GM12892 (cell line): ENCODE measurements at places on chromosomes 13 and 19.

- no peak for DNase-seq
These were observed 10.1 kb downstream of the C19orf38 start for GRCh38 chr19:10858204-10858828.

DNA sequence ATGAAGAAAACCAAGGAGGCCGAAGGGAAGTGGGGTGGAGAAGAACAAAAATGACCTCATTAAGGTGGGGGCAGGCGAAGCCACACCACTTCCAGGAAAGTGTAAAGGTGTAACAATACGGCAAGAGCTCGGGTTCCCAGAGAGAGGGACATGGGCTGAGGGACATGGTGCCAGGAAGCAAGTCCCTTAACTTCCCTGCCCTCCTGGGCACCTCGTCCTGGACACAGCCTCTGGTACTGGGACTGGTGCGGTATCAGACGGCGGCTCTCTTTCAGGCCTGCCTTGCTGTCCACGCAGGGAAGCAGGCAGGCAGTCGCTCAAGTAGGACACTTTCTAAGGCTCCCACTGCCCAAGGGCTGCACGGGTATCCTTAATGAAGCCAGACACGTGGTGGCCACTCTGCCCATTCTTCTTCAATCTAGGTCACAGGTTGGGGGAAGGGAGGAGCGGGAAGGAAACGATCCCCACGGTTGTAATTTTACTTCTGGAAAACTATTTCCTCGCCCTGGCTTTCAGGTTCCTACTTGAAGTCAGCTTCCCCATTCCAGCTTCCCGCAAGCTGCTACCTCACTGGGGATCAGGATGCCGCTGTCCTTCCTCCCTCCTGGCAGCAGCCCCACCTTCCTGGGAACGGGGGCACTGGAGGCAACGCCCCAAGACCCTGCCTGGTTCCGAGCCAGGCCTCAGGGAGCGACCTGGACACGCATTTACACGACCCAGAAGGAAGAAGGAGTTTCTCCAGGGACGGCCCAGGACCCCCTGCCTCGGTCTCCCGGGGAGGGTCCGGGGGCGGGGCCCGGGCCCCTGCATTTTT is 1.2 kb downstream of the AP3D1 start:
- DNase-seq, result no peak

GRCh38 chr13:51298812-51299211 is 40.7 kb upstream of the SERPINE3 start:
- no peak for DNase-seq

DNA sequence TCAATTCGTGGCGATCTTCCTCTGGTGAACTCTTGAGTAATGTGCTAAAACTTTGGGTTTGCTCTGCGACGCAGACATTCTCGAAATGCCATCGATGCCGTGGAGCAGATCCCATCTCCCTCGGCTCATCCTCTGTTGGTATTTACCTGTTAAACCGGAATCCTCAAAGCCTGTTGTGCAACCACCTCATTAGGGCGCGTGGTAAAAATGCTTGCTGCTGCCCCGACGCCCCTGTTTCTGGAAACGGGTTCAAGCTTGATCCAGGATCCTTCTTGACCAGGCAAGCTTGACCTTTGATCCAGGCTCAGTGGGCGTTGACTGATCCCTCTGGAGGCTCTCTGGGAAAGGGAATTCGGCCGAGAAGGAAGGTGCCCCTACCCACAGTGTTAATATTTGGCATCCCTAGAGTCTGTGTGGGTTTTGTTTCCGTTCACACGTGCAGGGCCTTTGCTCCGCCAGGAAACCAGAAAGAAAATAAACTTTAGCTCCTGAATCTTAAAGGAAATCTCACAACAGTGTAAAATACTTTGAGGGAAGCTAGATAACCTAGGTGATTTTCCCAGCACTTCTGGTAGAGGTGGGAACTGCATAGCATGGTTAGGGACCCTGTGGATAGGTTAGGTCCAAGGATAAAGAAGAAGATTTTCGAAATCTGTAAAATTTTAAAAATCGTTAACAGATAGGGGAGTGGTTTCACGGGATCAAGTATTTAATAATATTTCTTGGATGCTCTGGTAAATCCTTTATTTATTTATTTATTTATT is 1.1 kb downstream of the LSM14A start:
- DNase-seq, result no peak

DNA sequence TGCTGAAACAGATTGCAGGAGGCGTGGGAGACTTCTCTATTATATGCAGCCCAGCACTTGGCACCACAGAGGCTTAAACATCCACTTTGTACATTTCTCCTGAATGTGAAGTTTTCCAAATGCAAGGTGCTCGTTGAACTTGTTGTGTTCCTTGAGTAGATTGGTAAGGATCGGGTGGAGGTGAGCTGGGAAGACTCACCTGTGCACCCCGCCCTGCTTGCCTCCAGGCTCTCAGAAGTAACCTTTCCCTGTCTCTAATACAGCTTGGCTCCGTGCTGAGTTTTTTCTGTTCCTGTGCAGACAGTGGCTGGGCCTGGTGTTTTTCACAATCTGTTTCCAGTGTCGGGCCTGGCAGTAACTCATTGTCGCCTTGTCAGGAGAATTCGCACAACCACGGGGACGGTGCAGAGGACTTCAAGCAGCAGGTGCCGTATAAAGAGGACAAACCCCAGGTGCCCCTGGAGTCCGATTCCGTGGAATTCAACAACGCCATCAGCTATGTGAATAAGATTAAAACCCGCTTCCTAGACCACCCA is 12.3 kb downstream of the SIN3B start:
- no peak for DNase-seq

GRCh38 chr13:31469377-31469776 is 269.6 kb downstream of the B3GLCT start:
- DNase-seq, result no peak

DNA sequence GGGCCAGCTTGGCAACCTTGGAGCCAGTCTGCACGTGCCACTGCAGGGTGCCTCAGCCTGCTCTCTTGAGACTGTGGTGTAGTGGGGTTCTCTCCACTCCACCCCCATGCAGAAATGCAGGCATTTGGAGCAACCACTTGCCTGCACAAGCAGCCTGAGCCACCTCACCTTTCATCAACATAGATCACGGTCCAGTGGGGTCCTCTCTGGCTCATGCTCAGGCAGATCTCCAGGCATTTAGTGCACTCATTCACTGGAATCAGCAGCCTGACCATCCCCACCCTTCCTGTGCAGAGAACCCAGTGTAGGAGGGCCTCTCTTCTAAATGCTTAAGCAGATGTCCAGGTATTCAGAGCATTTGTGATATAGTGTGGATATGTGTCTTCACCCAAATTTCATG is 2330.1 kb downstream of the PCDH9 start:
- no peak for DNase-seq

DNA sequence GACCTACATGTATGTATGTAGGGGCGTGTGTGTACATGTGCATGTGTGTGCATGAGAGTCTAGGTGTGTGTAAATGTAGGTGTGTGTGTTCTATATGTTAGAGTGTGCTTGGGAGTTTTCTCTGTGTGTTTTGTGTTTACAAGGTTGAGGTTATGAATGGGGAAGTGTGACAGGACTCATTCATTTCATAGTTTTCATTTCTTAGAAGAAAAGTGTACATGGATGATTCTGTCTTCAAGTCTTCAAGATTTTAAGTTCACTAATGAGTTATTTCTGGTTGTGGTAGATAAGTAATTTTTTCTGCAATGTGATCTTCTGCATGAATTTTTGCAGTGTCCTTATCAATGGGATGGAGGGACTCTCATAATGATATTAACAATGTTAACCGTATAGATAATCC is 118.2 kb upstream of the SLC10A2 start:
- no peak for DNase-seq

GRCh38 chr19:33250500-33250899 is 24.9 kb upstream of the SLC7A10 start:
- no peak for DNase-seq
